Naive thymus-derived CD4-positive, alpha-beta T cell (primary cell): ENCODE measurements at places on chromosomes 16 and 17.

- DNase-seq: no peak
These were observed 30.0 kb downstream of the FOXL1 start for GRCh38 chr16:86608301-86608747.

DNA sequence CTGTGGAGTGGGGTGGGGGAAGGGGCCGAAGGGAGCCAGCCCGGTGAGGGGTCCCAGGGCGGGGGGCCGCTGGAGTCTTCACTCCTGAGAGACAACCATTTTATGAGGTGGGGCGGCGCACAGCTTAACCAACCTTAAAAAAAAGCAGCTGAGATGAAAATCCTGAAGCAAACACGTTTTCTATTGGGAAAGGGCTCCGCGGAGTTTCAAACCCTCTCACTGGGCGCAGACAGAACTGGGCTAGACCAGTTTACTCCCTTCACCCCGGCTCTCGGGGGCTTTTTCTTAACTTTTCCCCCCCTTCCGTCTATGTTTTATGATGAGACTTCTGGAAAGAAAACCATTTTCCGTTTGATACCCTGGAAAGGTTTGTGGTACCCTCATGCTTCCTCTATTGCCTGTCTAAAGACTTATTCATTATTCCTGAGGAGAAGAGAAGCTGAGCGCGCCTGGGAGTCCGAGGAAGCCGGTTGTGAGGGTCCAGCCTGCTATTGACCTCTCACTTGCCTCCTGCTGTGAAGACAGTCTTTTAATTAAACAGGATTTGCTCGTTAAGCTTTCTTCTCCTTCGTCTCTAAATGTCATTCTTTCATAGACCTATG, 482 bp upstream of the SSH2 start:
- DNase-seq: no peak

DNA sequence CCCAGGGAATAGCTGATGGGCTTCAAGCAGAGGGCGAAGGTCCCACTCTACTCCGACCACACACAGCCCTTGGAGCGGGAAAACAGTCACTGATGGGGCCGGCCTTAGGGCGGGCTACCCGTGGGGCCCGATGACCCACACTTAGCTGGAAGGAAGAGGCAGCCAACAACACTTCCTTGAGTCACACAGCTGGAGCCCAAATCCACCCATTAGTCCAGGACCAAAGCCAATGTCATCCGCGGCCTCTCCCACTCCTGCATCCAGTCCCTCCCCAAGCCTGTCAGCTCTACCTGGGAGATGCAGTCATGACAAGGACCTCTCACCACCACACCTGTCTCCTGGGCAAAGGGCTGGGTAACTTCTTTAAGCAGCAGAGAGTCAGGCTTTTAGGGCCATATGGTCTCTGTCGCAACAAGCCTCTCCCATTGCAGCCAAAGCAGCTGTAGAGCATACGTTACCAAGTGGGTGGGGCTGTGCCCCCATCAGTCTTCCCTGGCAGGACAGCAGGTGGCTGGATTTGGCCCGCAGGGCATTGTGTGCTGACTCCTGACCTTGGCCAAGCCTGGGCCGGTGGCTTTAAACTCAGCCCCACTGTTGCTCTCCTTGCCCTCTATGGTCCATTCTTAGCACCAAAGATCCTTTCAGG, 110.7 kb downstream of the SOCS1 start:
- DNase-seq: no peak

DNA sequence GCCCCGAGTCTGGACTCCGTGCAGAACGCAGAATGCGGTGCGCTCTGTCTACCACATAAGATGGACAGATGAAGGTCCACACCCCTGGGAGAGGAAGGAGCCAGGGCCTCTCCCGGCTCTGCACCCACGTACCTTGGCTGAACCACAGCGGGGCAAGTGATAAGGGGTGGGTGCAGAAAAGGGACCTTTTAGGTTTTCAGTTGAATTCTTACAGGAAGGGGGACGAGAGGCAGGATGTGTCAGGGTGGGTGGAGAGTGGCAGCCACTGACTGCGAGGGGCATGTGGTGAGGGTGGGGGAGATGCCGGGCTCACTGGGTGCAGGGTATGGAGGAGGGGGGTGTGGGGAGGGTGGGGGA, 372 bp downstream of the CD300A start:
- DNase-seq: no peak

DNA sequence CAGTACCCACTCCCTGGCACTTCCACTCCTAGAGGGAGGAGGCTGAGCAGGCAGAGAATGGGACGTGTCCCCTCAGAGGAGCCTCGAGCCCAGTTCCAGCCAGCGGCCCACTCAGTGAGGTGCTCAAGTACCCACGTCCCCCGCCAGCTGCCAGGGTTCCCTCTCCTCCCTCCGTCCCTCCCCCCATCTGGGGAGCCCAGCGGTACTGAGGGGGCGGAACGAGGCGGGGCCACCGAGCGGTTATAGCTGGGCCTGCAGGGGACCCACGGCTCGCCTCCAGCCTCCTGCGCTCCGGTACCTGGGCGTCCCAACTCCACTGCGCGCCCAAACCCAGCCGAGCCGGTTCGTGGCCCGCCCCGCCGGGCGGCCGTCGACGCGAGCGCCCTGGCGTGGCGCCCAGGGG, at the start of gene NPW:
TSS of gene NPW (plus strand) at position 268 of the 403 bp plus-strand sequence.
- no peak for DNase-seq

DNA sequence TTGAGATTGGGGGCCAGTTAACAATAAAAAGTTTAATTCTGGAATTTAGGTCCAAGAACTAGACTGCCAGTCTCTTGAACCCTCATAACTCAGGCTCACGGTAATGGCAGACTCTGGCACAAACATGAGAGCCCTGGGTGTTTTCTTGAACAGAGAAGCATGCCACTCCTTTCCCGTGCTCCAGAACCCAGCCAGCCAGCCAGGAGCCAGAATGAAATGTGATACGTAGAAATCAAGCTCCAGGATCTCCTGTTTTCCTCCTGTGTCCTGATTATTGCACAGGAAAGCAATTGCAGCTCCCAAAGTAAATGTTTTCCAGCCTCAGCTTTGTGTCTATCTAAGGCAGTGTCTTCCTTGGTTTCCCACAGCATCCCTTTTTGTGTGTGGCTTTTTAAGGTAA, 46.2 kb upstream of the NOL11 start:
- DNase-seq: no peak

DNA sequence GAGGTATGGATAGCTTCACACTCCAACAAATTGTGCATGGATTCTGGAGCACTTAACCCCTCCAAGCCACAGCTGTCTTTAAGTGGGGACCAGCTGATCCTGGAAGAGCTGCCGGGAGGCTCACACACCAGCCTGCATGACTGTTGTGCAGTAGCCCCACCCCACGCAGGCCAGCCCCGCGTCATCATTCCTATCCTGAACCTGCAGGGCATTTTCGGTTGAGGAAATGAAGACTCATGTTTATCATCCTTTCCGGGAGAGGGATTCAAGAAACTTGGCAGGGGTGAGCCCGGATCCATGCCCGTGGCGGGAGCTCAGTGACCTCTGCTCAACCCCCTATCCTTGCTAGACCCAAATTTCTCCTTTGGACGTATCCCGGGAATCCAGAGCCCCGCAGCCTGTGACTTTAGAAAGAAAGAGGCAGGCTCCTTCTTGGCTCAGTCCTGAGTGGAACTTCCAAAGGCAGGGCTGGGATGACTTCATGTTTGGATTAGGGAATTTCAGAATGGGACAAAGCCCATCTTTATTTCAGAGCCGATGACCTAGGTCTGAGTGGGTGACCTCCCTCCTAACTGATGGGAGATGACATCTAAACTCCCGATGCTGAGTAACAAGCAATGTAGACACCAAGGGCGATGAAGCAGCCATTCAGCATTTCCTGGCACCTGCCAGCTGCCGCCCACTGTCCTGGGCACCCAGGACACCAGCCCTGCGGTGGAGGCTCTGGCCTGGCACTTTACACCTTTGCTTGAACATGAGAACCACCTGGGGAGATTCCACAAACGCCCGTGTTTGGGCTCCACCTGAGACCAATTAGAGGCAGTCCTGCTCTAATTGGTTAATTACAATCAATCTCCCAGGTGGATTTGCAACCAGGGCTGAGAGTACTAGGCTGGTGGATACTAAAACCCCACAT, 43.3 kb upstream of the CMIP start:
- DNase-seq: no peak

DNA sequence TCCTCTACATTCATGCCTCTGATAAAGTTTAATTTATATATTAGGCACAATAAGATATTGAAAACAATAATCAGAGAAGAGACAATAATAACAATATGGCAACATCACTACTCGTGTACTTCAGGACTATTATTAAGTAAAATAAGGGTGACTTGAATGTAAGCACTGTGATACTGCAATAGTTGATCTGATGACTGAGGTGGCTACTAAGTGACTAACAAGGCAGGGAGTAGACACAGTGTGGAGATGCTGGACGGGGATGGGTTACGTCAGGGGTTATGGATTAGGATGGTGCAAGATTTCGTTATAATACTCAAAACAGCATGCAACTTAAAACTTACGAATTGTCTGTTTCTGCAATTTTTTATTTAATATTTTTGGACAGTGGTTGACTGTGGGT, 32.5 kb downstream of the CYLD start:
- no peak for DNase-seq

DNA sequence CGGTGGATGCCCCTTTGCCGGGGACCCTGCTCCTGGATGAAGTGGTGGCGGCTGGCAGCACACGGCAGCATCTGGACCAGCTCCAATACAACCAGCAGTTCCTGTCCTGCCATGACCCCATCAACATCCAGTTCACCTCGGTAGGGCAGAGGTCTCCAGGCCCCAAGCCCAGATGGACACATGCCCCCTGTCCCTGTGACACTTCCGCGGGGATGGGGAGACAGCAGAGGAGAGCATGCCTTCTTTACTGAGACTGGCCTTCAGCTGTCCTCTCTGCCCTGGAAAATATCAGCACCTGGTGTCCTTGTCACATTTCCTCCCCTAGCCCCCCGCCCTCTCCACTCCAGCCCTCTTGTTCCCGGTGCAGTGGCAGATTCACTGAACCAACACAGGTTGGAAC, 6.2 kb downstream of the CHAD start:
- no peak for DNase-seq

GRCh38 chr17:21034340-21035235, 8.2 kb downstream of the USP22 start:
- no peak for DNase-seq

DNA sequence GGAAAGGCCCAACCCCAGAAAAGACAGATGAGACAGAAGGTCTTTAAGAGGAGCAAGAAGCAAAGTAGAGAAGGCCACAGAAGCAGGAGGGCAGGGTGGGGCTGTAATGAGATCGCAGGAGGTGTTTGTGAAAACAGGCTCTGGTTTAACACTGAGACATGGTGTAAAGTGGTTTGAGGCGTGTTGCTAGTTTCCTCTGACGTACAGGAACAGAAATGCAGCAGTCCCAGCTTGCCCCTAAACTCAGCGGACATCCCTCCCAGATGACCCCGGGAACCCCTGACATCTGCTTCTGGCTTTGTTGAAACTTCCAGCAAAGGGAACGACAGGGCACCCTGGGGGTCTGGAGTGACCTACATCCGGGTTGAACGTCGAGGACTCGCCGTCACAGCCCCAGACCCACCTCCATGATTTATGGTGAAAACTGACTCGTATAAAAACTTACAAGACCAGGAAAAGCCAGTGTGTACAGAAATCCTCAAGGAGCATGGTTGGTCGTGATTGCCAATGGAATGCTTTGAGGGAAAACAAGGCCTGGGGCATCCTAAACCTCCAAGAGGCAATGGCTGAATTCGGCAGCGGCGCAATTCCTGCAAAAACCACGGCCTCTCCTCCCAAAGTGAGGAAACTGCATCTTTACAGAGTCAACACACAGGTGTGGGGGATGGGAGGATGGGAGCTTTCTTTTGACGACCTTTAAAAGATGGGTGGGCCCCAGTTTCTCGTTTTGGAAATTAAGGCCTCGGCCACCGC, 25.8 kb downstream of the LITAF start:
- DNase-seq: peak; percentile 87

DNA sequence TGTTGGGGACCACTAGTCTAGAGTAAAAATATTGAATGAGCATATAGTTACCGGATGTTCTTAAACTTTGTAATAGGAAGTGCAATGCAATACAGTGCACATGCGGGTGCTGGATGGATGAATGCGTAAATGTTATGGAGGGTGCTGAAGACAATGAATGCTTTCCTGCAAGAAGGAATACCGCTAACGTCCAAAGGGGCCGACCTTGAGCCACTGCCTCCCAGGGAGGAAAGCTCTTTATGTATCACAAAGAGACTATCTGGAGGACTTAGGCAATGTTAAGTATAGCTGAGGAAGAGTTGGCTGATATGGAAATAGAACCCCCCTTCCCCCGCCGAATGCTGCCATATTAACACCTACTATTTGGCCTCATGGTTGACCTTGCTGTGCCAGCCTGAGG, 27.5 kb upstream of the SHCBP1 start:
- DNase-seq: no peak

DNA sequence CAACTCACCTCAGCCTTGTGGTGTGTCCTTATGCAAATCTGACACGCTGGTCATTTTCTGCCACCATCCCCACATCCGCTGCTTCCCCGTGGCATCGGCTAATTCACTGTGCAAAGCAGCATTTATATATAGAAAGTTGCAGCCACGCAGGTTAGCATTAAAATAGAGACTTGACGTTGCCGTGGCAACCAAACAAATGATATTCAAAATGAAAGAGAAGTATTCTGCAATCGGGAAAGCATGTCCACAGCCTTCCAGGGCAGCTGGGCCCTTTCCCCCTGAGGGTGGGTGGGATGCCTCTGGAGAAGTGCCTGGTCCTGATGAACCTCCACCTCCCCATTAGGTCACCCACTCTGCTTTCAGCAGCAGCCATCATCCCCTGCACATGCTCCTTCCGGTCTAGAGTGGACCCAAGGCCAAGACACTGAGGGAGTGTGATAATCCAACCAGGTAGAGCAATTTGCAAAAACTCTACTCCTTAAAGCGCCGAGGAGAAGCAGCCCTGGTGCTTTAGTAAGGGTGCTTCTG, 138.7 kb downstream of the GAS7 start:
- no peak for DNase-seq

DNA sequence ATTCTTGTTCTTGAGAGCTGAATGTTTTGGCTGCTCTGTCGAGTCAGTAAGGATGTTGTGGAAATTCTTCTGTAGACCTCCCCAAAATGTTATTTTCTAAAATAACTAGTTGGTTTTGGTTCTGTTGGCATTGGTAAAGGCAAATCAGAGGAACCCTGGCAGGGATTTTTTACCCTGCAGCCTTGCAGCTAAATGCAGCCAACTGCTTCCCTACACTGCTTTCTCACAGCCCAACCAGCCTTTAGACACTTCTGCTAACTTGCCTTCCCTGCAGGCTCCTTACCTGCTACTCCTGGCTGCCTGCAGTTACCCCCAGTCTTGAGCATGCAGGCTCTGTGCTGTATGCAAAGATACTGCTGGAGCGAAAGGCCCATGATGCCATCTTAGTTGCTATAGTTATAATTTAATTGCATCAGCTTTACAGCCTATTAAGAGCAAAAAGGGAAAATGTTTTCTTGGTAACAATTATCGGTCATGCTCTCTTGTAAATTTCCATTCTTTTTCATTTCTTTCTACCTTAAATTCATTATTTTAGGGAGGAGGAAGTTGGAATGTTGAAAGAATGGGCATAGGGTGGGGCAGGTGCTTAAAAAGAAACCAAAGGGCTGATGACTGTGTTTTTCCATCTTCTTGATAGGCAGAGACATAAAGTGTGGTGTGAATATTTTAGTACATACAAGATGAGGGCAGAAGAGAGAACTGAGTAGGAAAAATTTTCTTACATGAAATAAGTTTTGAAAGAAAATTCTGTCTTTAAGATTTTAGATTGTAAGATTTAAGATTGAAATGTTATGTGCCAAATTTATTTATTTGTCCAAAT, 20.0 kb downstream of the NUP93 start:
- DNase-seq: no peak

GRCh38 chr17:34110315-34110714, 144.8 kb upstream of the CCL2 start:
- no peak for DNase-seq

GRCh38 chr16:60310846-60311445, 1576.8 kb upstream of the GOT2 start:
- DNase-seq: no peak
